ENCODE measurements at places on chromosomes 2 and 18.

DNA sequence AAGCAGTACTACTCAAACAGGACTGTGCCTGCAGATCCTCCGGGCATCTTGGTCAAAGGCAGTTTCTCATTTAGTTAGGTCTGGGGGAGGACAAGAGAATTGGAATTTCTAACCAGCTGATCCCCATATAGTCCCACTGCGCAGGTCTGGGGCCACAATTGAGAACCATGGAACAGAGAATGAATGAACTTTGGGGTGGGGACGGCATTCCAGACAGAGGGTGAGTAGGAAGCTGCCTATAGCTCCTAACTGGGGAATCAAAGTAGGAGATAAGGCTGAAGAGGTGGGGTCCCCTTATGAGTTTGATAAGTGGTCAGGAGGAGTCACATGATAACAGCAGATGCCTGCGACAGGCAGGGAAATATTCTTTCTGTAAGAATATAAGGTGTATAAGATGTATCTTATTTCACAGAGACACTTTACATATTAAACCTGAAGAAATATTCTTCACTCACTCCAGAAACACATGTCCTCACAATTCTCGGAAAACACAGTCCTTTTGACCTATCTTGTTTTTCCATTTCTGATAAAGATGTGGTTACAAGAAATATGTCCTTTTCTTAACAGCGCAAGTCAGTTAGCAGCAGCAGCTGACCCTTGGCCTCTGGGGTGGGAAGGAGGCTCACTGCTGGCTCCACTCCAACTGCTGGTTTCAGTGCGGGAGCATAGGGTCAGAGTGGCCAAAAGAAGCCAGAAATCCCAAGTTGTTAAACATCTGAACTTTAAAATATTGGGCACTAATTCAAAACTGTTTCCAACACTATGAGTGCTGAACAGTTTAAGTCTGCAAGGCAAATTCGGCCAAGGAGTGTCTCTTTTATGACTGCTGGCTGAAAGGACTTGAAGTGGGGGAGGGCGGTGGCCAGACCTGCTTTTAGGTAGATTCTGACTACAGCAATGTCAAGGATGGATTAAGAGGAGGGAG is 12.6 kb upstream of the TMEM214 start:
- no peak for DNase-seq

- no peak for DNase-seq
Observed at GRCh38 chr2:100730290-100730868, 89.6 kb upstream of the NPAS2 start.

- no peak for DNase-seq
Observed at GRCh38 chr2:213281156-213281555, 3.1 kb upstream of the SPAG16 start.

GRCh38 chr2:184765112-184765895 is 167.0 kb downstream of the ZNF804A start:
- DNase-seq, result no peak
